AG08396 (cell line): ENCODE measurements at places on chromosomes 6 and 20.

- no peak for DNase-seq
These were observed 8.0 kb upstream of the SH3BGRL2 start for GRCh38 chr6:79623106-79623505.

GRCh38 chr20:45372646-45373352 is 5.3 kb downstream of the TP53TG5 start:
- no peak for DNase-seq

DNA sequence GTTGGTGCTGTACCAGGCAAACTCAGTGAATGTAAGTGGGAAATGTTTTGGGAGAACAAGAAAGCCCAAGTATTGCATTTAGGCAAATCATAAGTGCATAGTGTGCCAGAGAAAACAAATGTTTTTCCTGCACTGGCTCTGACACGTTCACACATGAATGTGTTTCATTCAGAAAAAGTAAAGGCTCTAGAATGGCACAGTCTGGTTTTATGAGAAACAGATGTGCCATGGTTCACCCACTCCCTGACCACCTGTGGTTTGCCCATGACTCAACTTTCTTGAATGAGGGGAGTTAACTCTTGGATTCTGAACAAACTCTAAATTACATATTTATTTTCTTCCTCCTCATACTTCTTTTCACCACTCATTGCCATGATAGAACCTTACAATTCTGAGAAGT is 126.9 kb downstream of the KCNQ5 start:
- peak; percentile 44 for DNase-seq

DNA sequence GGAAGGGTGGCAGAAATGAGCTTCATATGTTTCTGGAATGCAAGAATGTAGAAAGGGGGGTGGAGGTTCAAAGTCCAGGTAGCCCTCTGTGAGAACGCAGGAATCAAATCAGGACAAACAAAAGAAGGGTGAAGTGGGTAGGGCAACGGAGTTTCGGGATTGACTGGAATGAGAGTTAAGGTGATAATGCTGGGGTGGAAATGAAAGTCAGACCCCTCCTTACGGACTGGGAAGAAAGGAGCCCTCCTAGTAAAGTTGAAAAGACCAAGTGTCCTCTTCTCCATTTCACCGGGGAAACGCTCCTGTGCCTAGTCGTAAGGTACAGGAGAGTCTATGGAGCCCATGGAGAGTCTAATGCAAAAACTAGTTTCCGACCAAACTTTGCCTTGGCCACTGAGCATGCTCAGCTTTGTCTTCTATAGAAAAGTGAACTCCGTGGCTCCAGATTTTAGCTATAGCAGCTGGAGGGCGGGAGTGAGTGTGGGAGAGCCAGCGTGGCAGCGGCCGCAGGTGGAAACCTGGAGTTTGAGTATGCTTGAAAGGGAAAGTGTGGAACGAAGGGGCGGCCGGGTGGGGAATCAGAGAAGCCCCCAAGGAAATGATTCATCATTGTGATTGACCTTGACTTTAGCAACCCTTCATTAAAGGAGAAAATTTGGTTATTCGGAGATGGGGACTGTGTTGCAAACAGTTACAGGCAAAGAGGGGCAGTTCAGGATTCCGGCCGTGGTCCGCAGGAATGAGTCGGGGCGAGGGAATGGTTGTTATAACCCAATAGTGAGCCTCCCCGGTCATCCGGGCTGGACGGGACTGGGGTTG is 1.3 kb upstream of the LRRC1 start:
- DNase-seq: peak; percentile 35

DNA sequence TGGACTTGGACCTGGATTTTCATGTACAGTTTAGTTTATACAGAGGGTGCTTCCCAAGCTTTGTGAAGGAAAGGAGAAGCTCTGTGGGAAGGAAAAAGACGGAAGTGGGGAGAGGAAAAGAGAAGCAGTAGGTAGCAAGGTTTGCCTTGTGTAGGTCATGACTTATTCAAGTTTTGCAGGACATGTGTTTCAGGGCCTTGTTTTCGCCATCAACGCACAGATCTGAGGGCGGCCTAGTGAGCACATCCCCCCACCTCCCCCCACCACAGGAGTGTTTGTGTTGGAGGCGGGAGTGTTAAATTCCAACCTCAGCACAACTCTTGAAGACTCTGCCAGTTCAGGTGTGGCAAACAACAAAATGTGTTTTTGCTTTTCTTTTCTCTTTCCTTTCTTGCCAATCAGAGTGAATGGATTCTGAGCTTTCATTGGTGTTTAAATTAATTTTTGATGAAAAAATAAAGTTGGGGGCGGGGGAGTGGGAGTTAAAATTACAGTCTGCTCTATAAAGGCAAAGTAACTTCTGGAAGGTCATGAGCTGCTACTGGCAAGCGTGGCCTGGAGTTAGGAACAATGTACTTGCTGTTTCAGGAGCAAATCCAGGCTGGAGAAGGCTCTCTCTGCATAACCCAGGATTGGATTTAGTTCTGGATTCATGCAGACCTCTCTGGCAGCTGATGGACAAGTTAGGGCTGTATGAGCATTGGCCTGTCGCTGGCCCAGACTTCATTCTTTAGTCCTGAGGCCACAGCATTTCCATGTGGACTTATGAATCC is 338.5 kb downstream of the CD83 start:
- no peak for DNase-seq

DNA sequence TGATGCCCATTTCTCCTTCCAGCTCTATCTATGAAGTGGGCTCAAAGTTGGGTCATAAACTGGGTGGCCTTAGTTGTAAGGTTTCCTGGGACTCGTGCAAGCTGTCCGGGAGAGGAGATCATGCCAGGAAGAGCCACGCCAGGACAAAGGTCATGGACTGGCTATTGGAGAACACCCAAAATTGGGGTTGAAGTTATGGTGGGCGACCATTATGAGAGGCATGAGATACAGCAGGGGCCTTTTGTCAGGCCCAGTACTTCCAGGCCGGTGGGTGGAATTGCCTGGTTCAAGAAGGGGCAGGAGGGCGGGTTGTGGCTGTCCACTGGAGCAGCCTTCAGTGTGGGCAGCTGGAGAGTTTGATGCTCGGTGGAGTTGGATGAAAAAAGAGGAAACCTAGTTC is 225.1 kb upstream of the SSTR4 start:
- no peak for DNase-seq
